ENCODE measurements at places on chromosomes 13 and 19. TPM values are rescaled to one million over a fixed set of nuclear protein-coding genes. Genes with fewer than 3 reads are reported as not detected.

DNA sequence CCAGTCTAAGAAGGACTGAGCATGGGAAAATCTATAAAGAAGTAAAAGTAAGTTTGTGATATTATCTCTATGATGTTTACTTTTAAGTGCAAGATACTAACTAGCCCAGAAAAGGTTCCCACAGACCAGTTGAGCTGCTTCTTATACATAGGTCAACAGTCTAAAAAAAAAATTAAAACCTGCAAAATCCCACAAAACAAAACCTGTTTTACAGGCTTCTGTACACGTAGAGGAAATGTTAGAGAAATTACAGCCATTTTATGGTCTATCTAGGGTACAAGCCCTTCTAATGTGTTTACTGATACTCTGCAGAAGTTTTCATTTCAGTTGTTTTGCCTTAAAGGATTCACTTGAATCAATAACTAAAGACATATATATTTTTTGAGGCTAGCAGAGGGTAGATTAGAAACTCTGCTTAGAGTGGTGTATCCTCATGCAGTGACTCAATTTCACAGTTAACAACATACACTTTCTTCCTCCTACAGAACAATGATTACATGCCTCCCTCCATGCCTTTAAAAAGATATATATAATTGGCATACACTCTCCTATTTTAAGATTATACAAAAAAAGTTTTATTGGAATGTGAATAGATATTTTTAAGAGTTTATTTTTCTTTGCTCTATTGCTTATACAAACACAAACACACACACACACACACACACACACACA, 43.9 kb downstream of the CAB39L start:
- no peak for DNase-seq

DNA sequence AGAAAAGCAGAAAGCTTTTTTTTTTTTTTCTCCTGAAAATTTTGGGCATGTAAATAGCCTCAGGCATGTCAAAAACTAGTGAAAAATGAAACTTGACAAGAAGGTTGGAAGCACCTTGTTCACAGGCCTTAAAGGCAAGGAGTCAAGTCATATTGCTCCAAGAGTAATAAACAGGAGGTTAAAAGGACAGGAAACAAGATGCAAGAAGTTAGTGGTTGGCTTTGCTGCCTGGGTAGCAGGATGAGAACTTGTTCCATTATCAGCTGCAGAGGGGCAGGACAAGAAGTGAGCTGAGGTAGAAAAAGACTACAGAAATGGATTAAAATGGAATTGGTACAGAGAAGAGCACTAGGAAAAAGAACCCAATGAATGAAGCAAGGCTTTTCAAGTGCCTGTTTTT, 242.6 kb downstream of the DCT start:
- no peak for DNase-seq

DNA sequence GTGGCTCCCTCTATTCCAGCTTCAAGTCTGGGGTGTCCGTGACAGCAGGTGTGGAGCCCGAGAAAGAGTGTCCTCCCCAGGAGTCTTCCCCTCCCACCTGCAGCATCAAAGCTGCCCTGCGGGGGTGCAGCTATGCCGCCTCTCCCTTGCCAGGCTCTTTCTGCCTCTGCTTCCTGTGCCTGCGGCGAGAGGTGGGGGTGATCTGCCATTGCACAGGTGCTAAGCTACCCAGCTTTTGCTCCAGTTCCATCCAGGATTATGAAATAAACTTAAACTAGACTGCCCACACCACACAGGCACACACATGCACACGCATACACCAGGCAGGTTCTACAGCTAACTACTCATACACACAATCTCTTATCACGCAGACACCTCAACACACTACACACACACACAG, 104.7 kb upstream of the CLDN10 start:
- no peak for DNase-seq

GRCh38 chr19:8631425-8631819, 989 bp downstream of the NFILZ start:
- peak; percentile 87 for DNase-seq

DNA sequence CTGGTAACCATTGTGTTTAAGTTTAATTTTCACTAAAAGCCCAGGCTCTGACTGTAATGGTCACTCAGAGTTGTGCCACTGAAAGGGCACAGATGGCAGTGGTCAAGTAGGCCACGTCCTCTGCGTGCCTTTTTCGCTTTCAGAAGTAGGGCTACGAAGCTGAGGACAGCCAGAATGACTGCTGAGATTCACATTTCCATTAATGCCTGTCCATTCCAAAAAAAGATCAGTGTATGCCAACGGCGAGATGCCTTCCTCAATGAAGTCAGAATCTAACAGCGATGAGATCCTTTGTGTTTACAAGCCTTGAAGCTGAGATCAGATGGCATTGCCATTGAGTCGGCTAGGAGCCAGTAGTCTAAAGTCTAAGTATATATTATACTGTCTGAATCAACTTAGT, 311.3 kb downstream of the FGF14 start:
- DNase-seq, result no peak

DNA sequence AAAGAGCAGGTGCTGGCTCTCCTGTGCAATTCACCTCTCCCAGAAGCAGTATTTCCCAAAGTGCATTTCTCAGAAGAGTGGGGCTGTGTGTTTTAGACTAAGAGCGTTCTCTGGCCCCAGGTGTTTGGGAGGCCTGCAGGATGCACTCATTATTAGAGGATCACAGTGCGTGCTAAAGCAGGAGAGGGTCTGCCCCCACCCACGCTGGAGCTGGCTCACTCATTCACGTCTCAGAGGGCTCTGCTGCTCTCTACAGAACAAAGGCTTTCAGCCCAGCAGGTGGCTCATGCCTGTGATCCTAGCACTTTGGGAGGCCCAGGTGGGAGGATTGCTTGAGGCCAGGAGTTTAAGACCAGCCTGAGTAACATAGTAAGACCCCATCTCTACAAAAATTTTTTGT, 756.7 kb downstream of the UQCRFS1 start:
- DNase-seq, result peak; percentile 21

DNA sequence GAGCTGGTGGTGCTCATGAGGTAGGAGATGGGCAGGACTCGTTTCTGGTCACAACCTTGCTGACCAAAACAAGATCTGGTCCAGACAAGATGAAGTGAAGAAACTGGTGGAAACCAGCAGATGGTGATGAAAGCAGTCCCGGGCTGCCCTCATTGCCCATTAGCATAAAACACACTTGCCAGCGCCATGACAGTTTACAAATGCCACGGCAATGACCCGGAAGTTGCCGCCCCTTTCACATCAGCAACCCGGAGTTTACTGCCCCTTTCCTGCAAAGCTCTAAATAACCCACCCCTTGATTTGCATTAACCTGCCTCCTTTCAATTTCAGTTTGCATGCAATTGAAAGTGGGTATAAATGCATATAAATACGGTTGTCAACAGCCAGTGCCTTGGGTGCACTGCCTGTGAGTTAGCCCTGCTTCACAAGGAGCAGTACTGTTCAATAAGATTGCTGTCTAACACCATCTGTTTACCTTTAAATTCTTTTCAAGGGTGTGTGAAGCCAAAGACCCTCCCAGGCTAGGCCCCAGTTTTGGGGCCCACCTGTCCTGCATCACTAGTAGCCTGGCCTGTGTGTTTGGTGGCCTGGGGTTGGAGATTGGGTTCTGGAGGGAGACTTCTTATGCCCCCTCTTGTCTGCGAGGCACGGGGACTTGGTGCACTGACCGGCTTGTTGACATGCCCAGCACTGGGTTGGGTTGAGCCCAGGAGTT, 38.8 kb downstream of the CHST8 start:
- no peak for DNase-seq

DNA sequence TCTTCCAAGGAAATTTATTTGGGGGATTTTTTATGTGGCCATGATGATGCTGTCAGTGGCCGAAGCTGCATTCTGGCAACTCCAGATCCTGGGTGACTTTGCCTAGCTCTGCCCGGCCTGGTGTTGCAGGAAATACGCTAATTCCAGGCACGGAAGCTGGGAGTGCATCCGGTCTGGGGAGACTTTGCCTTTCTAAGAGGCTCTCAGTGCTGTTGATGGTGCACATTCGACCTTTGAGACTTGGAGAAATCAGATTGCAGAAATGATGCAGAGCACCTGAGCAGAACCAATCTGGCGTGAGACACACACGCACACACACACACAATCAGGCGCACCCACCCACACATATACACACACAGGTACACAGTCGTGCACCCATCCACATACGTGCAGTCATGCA, 5.9 kb upstream of the TMEM255B start:
- no peak for DNase-seq

DNA sequence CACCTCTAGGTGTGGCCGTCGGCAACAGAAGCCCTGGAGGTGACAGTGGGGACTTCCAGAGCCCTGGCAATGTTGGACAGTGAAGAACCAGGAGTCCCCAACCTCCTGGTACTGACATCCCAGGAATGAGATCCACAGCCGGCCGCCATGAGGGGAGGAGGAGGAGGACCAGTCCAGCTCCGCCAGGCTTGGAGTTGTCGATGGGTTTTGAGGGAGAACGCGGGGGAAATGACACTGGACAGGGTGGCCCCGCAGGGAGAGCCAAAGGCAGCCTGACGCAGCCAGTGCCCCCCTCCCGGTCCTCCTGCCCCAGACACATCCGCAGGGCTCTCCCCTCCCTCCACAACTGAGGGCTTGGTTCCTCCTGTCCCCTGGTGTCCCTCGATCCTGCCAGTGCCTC, 57.9 kb downstream of the SPACA7 start:
- DNase-seq, result no peak

- no peak for DNase-seq
Measured at GRCh38 chr19:40831502-40832430, 18.5 kb downstream of the CYP2A6 start.

DNA sequence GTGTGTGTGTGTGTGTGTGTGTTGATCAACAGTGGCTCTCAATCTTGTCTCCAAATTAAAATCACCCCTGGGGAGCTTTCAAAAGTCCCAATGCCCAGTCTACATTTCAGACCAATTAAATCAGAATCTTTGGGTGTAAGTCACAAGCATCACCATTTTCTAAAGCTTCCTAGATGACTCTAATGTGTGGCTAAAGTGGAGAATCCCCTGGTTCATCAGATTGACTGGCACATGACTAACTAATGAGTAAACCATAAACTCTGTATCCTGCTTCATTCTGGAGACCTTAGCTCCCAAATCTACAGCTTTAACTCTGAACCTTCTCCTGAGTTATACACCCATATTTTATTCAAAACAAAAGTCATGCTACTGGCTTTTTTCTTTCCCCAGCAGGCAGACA, 131.3 kb downstream of the SUCLA2 start:
- DNase-seq, result no peak

DNA sequence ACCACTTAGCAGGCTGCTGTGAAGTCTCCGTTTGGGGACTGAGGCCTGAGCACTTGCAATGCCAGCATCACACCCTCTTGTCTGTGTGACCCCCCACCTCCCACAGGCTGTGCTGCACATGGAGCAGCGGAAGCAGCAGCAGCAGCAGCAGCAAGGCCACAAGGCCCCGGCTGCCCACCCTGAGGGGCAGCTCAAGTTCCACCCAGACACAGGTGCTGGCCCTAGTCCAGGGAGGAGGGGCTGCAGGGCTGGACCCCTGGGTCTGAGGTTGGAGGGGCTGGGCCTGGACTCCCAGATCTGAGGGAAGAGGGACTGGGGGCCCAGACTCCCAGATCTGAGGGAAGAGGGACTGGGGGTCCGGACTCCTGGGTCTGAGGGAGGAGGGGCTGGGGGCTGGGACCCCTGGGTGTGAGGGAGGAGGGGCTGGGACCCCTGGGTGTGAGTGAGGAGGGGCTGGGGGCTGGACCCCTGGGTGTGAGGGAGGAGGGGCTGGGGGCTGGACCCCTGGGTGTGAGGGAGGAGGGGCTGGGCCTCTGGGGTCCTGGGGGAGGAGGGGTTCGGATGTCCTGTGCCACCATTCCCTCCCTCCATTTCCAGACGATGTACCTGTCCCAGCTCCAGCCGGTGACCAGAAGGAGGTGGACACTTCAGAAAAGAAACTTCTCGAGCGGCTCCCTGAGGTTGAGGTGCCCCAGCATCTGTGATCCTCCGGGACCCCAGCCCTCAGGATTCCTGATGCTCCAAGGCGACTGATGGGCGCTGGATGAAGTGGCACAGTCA, 11.6 kb upstream of the DHDH start:
- no peak for DNase-seq

GRCh38 chr13:90068658-90069057, 1278.8 kb upstream of the MIR17HG start:
- DNase-seq, result no peak

DNA sequence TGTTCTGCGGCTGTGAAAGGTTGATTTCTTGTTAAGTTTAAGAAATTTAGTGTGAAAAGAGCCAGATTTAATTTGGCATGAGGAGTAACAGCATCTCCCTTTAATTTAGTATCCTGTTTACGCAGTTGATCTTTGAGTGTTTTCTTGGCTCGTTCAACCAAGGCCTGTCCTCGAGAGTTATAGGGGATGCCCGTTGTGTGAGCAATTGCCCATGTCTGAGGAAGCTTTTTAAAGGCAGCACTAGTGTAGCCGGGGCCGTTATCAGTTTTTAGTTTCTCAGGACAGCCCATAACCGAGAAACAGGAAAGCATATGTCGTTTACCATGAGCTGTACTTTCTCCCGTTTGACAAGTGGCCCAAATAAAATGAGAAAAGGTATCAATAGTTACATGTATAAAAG, 47.5 kb upstream of the ZNF43 start:
- no peak for DNase-seq

- DNase-seq, result no peak
Measured at GRCh38 chr19:30386551-30387143, 14.5 kb downstream of the ZNF536 start.

- DNase-seq, result no peak
Measured at GRCh38 chr13:44340508-44340907, 33.1 kb upstream of the SERP2 start.

ZNF132 gene
- total RNA-seq, result 1.0 TPM

ATP4A gene
- total RNA-seq, result not detected

UQCR11 gene
- total RNA-seq, result 51.4 TPM

TNNI3 gene
- total RNA-seq, result 22.2 TPM

GPR42 gene
- not detected for total RNA-seq

CGB8 gene
- not detected for total RNA-seq
